ENCODE measurements at places on chromosomes 6 and 20.
A peak's percentile ranks its signal among the peaks of the same experiment; 100 is the strongest.

- H3K4me3 ChIP-seq: no peak overlapping the region
- no peaks in the 10 kb centered on the region for H3K27me3 ChIP-seq
- no peaks in the 10 kb centered on the region for H3K4me1 ChIP-seq
- peak; percentile 72 for DNase-seq
- H3K27ac ChIP-seq: no peak overlapping the region
These were observed 92.8 kb downstream of the CLIC5 start for GRCh38 chr6:45922728-45923351.

- no peak for DNase-seq
- no peak overlapping the region for H3K27ac ChIP-seq
- H3K4me3 ChIP-seq: no peak overlapping the region
These were observed 356.8 kb upstream of the ARID1B start for GRCh38 chr6:156420172-156420993.

DNA sequence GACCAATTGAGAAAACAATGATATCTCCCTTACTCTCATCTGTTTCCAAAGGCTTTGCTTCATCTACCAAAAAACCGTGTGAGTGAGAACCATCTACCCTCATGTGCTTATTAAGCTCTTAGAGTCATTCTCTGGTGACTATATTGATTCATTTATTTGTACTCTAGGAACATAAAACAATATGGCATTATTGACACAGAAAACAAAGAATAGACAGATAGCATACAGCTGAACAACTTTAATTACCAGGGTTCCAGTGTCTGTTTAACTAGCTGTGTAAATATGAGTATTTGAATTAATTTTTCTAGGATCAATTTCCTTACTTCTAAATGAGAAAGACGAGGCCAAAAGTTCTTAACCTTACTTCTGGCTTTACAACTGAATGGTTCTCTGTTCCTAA, 31.3 kb upstream of the HEY2 start:
- no peak overlapping the region for H3K27ac ChIP-seq
- no peaks in the 10 kb centered on the region for H3K36me3 ChIP-seq
- H3K4me1 ChIP-seq: no peaks in the 10 kb centered on the region
- H3K4me3 ChIP-seq: no peak overlapping the region
- H3K27me3 ChIP-seq: no peaks in the 10 kb centered on the region

- no peak overlapping the region for H3K27ac ChIP-seq
- no peak overlapping the region for H3K4me3 ChIP-seq
- no peaks in the 10 kb centered on the region for H3K27me3 ChIP-seq
- no peak for DNase-seq
These were observed 101.9 kb upstream of the NUP153 start for GRCh38 chr6:17808609-17809008.

- H3K36me3 ChIP-seq: no peaks in the 10 kb centered on the region
- no peak for DNase-seq
- H3K4me3 ChIP-seq: peak overlapping the region; percentile 90
- no peaks in the 10 kb centered on the region for H3K27me3 ChIP-seq
These were observed 525 bp downstream of the NCOA7 start for GRCh38 chr6:125791151-125791819.

GRCh38 chr6:154757352-154758050, 24.3 kb downstream of the SCAF8 start:
- H3K27ac ChIP-seq: no peak overlapping the region
- no peaks in the 10 kb centered on the region for H3K27me3 ChIP-seq
- H3K4me1 ChIP-seq: peaks cover 14% of the 10 kb centered on the region
- no peak for DNase-seq

Data from ascending aorta (tissue), 2 donors.